ENCODE measurements at places on chromosomes 3 and 15.
A peak's percentile ranks its signal among the peaks of the same experiment; 100 is the strongest.

DNA sequence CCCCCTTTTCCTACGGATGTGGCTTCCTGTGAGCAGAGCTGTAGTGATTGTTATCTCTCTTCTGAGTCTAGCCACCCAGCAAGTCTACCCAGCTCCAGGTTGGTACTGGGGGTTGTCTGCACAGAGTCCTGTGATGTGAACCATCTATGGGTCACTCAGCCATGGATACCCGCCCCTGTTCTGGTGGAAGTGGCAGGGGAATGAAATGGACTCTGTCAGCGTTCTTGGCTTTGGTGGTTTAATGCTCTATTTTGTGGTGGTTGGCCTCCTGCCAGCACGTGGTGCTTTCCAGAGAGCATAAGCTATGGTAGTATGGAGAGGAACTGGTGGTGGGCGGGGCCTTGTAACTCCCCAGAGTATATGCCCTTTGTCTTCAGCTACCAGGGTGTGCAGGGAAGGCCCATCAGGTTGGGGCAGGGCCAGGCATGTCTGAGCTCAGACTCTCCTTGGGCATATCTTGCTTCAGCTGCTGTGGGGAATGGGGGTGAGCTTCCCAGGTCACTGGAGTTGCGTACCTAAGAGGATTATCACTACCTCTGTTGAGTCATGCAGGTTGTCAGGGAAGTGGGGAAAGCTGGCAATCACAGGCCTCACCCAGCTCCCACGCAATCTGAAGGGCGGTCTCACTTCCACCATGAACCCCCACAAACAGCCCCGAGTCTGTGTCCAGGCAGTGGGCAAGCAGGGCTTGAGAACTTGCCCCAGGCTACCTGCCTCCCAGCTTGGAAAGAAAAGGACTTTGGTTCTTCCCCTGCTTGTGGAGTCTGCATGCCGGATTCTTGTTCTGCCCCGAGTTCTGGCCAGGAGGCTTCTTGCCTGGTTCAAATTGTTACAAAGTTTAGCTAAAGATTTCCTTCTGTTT lies 9.0 kb upstream of the ADGRG7 start:
- DNase-seq, result no peak

DNA sequence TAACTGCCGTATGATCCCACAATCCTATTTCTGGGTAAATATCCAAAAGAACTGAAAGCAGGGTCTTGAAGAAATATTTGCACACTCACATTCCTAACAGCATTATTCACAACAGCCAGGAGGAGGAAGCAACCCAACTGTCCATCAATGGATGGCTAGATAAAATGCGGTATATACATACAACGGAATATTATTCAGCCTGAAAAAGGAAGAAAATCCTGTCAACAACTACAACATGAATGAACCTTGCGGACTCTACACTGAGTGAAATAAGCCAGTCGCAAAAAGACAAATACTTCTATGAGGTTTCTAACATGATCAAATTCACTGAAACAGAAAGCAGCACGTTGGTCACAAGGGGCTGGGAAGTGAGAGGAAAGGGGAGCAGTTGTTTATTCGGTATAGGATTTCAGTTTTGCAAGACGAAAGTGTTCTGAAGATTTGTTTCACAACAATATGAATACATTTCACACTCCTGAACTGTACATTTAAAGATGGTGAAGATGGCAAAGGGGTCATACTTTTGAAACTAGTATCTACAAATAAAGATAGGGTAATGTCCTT lies 6.2 kb downstream of the DLG1 start:
- DNase-seq, result no peak

GRCh38 chr3:25037049-25037547 lies 391.0 kb upstream of the RARB start:
- DNase-seq, result no peak

DNA sequence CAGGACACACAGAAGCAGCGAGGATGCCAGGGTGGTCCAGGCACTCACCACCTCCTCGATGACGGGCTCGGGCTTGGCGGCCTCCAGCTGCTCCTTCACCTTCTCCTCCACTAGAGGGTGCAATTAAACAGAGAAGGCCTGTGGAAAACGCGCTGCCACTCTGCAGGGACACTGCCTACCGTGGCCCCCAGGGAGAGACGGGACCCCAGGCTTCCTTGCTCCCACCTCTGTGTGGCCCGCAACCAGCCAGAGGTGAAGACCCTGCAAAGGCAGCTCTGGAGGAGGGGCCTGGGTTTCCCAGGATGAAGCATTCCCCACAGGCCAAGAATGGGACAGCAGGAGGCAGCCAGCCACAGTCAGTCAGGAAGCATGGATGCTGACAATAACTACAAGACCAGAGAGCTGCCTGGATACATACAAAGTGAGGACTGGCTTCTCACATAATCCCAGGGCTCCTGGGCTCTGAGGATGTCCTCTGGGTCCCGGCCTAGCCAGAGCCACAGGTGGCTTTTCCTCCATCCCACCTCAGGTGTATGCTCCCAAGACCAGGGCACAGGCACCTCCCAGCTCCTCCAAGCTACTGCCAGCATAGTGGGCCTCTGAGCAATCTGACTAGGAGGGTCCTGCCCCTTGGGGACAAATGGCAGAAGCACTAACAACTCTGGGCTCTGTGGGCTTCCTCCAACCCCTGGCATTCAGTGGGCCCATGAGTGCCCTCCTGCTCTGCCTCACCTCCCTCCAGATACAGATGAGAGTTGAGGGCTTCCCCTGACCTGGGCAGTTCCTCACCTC lies 46.2 kb downstream of the PTH1R start:
- peak; percentile 56 for DNase-seq

All from CD4-positive, alpha-beta T cell treated with Interleukin-2 at 100 ng/mL for 4 hours (primary cell).